Stimulated activated naive CD8-positive, alpha-beta T cell treated with anti-CD3 and anti-CD28 coated beads, Interleukin-15, Interleukin-2, amounts not matched to agents 100 U/mL and 50 U/mL, for 24 hours (primary cell): ENCODE measurements at places on chromosomes 13 and 19.
A peak's percentile ranks its signal among the peaks of the same experiment; 100 is the strongest.

GRCh38 chr13:114077933-114078325 lies 54.5 kb downstream of the RASA3 start:
- DNase-seq, result no peak

GRCh38 chr13:20544201-20544923 lies 18.7 kb upstream of the CRYL1 start:
- DNase-seq, result no peak

- DNase-seq, result no peak
These were observed 19.8 kb downstream of the MAST3 start for GRCh38 chr19:18117364-18117691.

DNA sequence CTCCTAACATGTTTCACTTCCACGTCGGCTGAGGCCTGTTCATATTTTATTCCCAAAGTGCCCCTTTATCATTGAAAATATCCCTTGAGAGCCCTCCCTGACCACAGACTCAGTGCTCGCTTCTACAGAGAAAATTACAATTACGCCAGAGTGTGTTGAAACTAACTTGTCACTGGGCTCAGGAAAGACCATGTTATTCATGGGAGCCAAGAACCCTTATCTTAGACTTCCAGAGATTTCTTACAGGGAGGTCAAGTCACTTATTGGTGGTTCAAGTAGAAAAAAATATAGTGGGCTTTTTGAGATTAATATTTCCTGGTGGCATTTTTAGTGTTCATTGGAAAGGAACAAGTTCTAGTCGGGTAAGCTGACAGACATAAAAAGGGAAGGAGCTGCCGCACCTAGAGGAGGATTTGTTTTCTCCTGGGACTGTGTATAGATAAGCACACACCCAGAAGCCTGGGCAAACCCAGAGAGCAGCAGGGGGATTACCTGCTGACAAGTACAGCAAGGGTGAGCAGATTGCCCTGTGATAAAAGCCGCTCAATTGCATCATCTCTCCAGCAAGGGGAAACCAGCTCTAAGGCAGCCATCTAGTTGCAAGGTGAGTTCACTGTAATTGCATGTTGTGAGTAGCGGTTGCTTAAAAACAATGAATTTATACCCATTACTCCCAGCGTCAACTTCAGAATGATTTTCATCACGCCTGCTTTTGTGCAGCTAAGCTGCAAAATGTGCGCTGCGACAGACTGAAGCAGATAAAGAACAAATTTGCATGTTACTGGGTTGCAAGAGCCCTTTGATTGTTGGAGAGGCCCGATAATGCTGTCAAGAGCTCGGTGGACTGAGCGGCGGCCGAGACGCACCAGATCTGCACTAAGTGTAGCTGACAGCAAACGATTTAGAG lies 46.2 kb downstream of the DCT start:
- peak; percentile 33 for DNase-seq

GRCh38 chr13:77894743-77895142 lies 23.9 kb downstream of the EDNRB start:
- DNase-seq, result no peak
